CD8-positive, alpha-beta T cell (primary cell): ENCODE measurements at places on chromosomes 3 and 15. TPM values are rescaled to one million over a fixed set of nuclear protein-coding genes. Genes with fewer than 3 reads are reported as not detected.

Gene CPA3
- not detected for total RNA-seq

Gene PPIP5K1
- 28.1 TPM for total RNA-seq

Gene TMEM40
- not detected for total RNA-seq

Gene SLC7A14
- not detected for total RNA-seq

Gene RAB7A
- total RNA-seq, result 134 TPM

Gene PPCDC
- 6.5 TPM for total RNA-seq

Gene CAV3
- not detected for total RNA-seq

Gene PLCH1
- total RNA-seq, result not detected

Gene SEMA5B
- total RNA-seq, result not detected

Gene CA12
- not detected for total RNA-seq

Gene CD200R1
- 2.2 TPM for total RNA-seq

Gene ANKRD63
- not detected for total RNA-seq

Gene PPP1R14D
- total RNA-seq, result not detected

Gene ROBO1
- 3.2 TPM for total RNA-seq

Gene TF
- 0.65 TPM for total RNA-seq
